ENCODE measurements at places on chromosomes 1 and 21.
A peak's percentile ranks its signal among the peaks of the same experiment; 100 is the strongest.

GRCh38 chr1:193890935-193891334, 704.5 kb upstream of the B3GALT2 start:
- no peak for DNase-seq

GRCh38 chr21:14114251-14114650, 96.5 kb downstream of the LIPI start:
- peak; percentile 41 for DNase-seq

DNA sequence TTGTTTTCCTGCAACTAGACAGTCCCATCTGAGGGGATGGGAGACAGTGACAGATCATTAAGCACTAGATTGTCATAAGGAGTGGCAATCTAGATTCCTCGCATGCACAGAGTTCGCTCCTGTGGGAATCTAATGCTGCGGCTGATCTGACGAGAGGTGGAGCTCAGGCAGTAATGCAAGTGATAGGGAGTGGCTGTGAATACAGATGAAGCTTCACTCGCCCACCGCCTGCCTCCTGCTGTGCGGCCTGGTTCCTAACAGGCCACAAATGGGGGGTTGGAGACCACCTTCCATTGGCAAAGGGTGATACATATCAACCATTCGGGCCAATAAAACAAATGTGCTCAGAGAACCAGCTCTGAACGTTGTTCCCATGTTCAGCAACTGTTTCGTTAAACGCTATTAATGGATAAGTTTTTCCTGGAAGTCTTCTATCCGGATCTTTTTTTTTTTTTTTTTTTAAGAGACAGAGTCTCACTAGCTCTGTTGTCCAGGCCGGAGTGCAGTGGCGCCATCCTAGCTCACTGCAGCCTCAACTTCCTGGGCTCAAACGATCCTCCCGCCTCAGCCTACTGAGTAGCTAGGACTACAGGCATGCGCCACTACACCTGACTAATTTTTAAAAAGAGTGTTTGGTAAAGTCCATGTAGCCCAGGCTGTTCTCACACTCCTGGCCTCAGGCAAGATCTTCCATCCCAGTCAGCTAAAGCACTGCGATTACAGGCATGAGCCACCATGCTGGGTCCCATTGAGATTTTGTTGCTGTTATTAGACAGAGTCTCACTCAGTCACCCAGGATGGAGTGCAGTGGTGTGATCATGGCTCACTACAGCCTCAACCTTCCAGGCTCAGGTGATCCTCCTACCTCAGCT, 8.7 kb upstream of the RSRP1 start:
- no peak for DNase-seq

DNA sequence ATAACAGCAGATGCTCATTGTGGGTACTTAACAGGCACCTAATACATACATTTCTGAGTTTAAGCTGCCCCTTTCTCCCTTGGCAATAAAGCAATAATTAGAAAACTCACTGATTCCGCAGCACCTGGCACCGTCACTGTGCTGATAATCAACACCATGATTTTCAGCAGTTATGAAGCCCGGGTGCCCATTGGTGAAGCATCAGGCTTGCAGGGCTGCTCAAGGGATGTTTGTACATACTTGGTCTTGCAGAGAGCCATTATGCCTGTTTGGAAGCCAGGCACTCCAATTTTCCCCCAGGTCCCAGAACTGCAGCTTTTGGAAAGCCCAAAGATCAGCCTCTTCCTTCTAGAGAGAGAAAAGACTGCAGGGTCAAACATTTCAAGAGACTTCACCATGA, 44.3 kb downstream of the OLIG1 start:
- DNase-seq = no peak

GRCh38 chr1:179813626-179814545, 63.7 kb downstream of the TOR1AIP2 start:
- no peak for DNase-seq

- no peak for DNase-seq
Observed at GRCh38 chr1:77412820-77413530, 131.2 kb downstream of the AK5 start.

GRCh38 chr1:72009173-72010093, 272.9 kb downstream of the NEGR1 start:
- DNase-seq = no peak

DNA sequence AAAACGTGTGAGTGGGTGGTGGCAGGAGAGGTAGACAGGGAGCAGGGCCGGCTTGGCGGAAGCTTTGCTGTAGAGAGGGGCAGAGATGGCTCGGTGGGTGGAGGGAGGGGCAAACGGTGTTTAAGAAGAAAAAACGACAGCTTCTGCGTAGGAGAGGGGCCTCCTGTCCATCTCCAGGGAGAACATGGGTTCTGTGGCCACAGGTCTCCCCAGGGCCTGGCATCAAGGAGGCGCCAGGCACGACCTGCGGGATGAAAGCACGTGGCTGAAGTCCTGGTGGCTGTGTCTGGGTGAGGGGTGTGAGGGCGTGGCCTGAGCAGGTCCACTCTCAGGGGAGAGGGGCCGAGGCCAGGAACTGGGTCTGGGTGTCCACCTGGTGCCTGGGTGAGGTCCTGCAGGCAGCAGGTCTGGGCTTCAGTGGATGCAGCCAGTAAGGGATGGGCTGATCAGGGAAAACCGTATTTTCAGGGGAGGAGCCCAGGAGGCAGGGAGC, 940 bp upstream of the PRKCZ start:
- DNase-seq = peak; percentile 49

- no peak for DNase-seq
Observed at GRCh38 chr1:185759061-185759460, 24.9 kb downstream of the HMCN1 start.

Measured in NCI-H345 (cell line).